ENCODE measurements at places on chromosomes 7 and 10.

- DNase-seq, result no peak
Measured at GRCh38 chr10:118209215-118209614, 132.9 kb downstream of the FAM204A start.

DNA sequence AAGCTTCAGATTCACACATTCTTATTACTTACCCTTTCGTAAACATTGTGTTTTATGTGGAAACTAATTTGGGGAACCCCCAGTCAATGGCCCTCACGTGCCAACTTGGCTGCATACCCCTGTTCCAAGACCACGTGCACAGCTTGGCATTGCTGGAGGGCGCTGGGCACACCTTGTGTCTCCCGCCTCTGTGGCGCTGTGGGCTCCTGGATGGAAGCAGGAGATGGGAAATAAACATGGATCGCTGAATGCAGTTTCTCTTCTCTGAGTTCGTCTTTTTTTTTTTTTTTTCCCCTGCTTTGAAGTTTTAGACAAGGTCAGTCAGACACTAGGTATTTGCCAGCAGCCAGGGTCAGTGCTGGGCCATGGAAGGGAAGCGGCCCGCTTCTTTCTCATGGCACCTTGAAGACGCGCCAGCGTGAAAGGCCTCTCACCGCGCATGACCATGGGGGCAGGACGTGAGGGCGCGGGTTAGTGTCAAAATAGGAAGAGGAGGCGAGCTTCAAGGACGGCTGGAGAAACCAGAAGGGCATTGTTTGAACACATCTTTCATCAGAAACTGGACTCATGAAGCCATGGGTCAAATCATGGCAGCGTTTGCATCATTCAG is 27.3 kb downstream of the BNIP3 start:
- no peak for DNase-seq

DNA sequence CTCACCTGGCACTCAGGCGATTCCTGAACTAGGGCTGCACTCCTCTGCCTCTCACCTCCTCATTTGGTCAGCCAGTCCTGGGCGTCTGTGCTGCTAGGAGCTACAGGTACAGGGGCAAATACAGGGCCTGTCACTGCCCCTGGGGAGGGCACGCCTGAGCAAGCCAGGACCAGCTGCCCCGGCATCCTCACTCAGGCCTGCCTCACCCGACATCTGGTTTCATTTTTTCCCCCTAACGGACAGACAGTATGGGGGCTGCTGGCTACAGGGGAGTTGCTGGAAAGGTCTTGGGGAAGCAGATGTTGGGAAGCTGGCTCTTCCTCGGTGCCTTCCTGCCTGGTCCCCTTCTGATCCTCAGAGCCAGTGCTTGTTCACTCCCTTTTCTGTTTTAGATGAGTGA is 77.3 kb upstream of the PPIF start:
- DNase-seq, result no peak

- DNase-seq, result peak; percentile 42
Measured at GRCh38 chr10:27819781-27820531, 74.3 kb upstream of the MKX start.

- DNase-seq, result no peak
Measured at GRCh38 chr10:29826801-29827450, 192.2 kb upstream of the SVIL start.

GRCh38 chr7:74101061-74101681 is 17.6 kb downstream of the LIMK1 start:
- DNase-seq, result no peak

GRCh38 chr7:65809259-65809981 is 63.5 kb upstream of the VKORC1L1 start:
- DNase-seq, result no peak

GRCh38 chr10:114483575-114483974 is 79.3 kb upstream of the AFAP1L2 start:
- no peak for DNase-seq

DNA sequence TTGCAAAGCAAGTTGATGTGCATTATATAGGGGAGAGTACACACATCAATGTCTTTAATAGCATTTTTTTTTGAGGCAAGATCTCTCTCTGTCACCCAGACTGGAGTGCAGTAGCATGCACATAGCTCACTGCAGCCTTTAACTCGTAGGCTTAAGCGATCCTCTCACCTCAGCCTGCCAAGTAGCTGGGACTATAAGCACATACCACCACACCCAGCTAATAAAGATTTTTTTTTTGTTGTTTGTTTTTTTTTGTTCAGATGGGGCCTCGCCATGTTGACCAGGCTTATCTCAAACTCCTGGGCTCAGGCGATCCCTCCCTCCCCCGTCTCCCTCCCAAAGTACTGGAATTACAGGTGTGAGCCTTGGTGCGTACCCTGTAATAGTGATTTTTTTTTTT is 1.5 kb downstream of the UMAD1 start:
- no peak for DNase-seq

- DNase-seq, result no peak
Measured at GRCh38 chr7:51316666-51317581, at the start of gene COBL. Gene COBL (minus strand): TSS chr7:51316809. CDS start chr7:51316633, 176 bp downstream.

GRCh38 chr7:39199006-39199405 is 221.3 kb downstream of the POU6F2 start:
- DNase-seq, result peak; percentile 21

All from cardiac fibroblast (primary cell).